ENCODE measurements at places on chromosomes 1 and 21.

GRCh38 chr21:33890187-33890586, 25.4 kb downstream of the ATP5PO start:
- H3K27me3 ChIP-seq: peaks cover 15% of the 10 kb centered on the region
- no peak for DNase-seq
- no peaks in the 10 kb centered on the region for H3K36me3 ChIP-seq
- no peak overlapping the region for H3K27ac ChIP-seq
- H3K4me3 ChIP-seq: no peak overlapping the region

- no peak overlapping the region for H3K4me3 ChIP-seq
- H3K4me1 ChIP-seq: peaks cover 6% of the 10 kb centered on the region
- peaks cover 4% of the 10 kb centered on the region for H3K27me3 ChIP-seq
These were observed 42.2 kb upstream of the COL18A1 start for GRCh38 chr21:45362748-45363145.

DNA sequence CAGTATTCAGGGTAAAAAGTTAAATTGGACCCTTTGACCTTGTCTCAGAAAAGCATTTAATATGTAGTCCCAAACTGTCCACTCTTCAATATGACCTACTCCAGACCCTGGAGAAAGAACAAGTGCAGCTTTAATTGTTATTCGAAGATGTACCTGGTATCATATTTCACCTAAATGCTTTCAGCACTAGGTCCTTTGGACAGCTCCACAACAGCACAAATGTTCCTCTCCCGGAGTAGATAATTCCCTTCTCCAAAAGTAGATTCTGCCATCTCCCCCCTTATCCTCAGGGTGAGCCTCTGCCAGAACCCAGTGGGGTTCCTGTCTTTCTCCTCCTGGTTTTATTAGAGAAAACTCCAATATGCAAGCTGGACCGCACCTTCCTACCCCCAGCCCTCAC, 104.5 kb upstream of the AJAP1 start:
- H3K4me1 ChIP-seq: no peaks in the 10 kb centered on the region
- H3K27ac ChIP-seq: no peak overlapping the region
- H3K27me3 ChIP-seq: no peaks in the 10 kb centered on the region
- DNase-seq: no peak

- no peaks in the 10 kb centered on the region for H3K4me1 ChIP-seq
- H3K27ac ChIP-seq: no peak overlapping the region
- peaks cover 3% of the 10 kb centered on the region for H3K27me3 ChIP-seq
- no peaks in the 10 kb centered on the region for H3K36me3 ChIP-seq
- no peak for DNase-seq
- H3K4me3 ChIP-seq: no peak overlapping the region
These were observed 160.7 kb upstream of the POU3F1 start for GRCh38 chr1:38207275-38207674.

GRCh38 chr1:116359060-116359830, 13.8 kb upstream of the ATP1A1 start:
- DNase-seq: no peak
- no peaks in the 10 kb centered on the region for H3K36me3 ChIP-seq
- H3K27ac ChIP-seq: no peak overlapping the region
- H3K4me1 ChIP-seq: peaks cover 2% of the 10 kb centered on the region
- H3K4me3 ChIP-seq: no peak overlapping the region
- peaks cover 21% of the 10 kb centered on the region for H3K27me3 ChIP-seq

GRCh38 chr1:80657044-80657643, 1143.6 kb upstream of the ADGRL2 start:
- no peak overlapping the region for H3K4me3 ChIP-seq
- H3K4me1 ChIP-seq: no peaks in the 10 kb centered on the region
- no peaks in the 10 kb centered on the region for H3K27me3 ChIP-seq

DNA sequence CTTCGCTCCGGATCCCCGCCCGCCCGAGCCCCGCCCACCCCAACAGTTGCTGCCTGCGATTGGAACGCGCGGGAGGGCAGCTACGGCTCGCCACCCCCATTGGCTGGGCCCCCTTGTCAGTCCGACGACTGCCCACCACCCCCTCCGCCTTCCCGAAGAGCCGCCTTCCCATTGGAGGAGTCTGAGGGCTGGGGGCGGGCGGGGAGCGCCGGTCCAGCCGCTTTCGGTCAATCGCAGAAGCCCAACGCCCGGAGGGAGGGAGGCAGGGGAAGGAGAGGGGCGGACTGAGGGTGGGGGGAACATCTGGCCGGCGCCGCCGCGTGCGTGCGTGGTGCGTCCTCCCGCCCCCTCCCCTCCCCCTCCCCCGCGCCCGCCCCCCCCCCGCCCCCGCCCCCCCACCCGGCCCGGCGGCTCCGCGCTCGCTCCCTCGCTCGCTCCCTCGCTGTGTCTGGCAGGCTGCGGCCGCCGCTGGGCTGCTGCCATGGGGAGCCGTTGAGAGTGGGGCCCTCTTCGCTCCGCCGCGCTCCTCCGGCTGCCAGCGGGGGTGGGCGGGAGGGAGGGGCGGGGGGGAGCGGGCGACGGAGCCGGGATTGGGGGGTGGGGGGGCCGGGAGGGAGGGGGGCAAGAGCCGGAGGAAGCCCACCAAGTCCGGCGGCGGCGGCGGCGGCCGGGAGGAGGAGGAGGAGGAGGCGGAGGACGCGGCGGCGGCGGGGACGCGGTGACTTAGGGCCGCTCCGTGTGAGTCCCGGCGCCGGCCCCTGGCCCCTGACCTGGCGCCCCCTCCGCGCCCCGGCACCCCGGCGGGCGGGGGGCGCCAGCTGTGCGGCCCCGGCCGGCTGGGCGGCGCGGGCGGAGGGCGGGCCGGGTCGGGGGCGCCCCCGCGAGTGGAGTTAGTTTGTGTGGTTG, 2.6 kb upstream of the ZBTB18 start:
- peak overlapping the region; percentile 95 for H3K4me3 ChIP-seq
- H3K27ac ChIP-seq: peak overlapping the region; percentile 12
- H3K27me3 ChIP-seq: peaks cover 48% of the 10 kb centered on the region
- peak; percentile 94 for DNase-seq

- H3K4me3 ChIP-seq: no peak overlapping the region
- peak overlapping the region; percentile 40 for H3K27ac ChIP-seq
- no peaks in the 10 kb centered on the region for H3K27me3 ChIP-seq
These were observed 8.7 kb downstream of the TMPRSS3 start for GRCh38 chr21:42387164-42387563.

DNA sequence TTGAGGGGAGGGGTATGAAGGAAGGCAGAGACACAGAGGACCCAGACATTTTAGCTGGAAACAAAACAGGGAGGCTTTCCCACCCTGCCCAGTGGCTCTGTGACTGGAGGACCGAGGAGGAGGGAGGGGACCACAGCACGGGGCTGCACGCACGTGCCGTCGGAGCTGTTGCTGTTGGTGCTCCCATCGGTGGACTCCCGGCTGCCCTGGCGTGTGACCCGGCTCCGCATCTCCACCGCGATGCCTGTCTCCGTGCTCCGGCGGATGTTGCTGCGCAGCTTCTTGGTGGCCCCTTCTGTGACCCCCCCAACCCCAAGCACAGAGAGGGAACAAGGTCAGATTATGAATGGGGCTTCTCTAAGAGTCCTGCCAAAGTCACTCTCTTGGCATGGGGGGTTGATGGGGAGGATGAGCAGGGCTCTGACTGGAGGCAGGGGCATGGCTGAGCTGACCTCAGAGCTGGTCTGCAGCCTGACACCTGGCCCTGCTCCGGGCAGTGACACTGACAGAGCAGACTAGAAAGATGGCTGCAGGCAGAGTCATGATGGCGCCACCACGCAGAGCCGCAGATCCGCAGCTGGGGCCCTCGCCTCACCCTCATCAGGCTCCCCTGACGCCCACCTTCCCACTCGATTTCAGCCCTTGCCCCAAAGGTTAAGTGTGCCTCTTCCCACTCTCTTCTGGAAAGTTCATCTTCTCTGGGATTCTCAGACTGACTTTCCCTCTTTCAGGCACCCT, 29.6 kb downstream of the RIMS3 start:
- H3K36me3 ChIP-seq: no peaks in the 10 kb centered on the region
- H3K4me1 ChIP-seq: peaks cover 5% of the 10 kb centered on the region
- DNase-seq: no peak
- H3K27me3 ChIP-seq: peaks cover 2% of the 10 kb centered on the region
- H3K4me3 ChIP-seq: no peak overlapping the region

GRCh38 chr1:205542367-205542766, 37.9 kb downstream of the CDK18 start:
- no peak overlapping the region for H3K27ac ChIP-seq
- H3K4me1 ChIP-seq: peaks cover 5% of the 10 kb centered on the region
- H3K27me3 ChIP-seq: peaks cover 21% of the 10 kb centered on the region

DNA sequence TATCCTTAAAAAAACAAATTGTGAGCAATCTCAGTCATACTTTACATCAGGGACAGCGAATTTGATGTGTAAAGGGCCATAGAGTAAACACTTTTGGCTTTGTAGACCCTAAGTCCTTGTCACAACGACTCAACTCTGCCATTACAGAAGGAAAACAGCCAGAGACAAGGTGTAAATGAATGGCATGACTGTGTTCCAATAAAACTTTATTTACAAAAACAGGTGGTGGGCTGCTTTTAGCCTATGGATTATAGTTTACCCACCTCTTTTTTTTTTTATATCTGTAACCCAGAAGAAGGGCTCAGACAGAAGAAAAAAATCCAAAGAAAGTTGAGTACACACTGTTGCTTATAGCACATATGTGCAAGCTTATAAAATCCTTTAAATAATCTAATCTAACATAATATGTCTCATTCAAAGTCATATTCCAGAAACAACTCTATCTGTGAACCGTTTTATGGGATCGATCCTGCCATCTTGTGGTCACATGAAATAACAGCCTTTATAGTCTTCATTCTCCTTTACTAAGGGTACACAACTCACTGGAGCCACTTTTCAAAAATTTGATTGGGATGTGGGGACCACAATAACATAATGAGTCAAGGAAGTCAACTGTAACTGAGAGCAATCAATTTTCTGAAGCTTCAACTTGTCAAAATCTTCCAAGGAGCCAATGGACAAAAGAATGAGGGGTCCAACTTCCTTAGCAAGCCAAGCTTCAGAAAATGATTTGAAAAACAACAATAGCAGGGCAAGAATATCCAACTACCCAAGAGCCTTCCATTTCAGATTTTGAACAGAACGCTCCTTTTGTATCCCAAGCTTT, 142.2 kb upstream of the KRTAP19-8 start:
- H3K4me3 ChIP-seq: peak overlapping the region; percentile 93
- H3K27ac ChIP-seq: peak overlapping the region; percentile 99
- DNase-seq: no peak
- H3K4me1 ChIP-seq: peaks cover 62% of the 10 kb centered on the region
- peaks cover 76% of the 10 kb centered on the region for H3K36me3 ChIP-seq

DNA sequence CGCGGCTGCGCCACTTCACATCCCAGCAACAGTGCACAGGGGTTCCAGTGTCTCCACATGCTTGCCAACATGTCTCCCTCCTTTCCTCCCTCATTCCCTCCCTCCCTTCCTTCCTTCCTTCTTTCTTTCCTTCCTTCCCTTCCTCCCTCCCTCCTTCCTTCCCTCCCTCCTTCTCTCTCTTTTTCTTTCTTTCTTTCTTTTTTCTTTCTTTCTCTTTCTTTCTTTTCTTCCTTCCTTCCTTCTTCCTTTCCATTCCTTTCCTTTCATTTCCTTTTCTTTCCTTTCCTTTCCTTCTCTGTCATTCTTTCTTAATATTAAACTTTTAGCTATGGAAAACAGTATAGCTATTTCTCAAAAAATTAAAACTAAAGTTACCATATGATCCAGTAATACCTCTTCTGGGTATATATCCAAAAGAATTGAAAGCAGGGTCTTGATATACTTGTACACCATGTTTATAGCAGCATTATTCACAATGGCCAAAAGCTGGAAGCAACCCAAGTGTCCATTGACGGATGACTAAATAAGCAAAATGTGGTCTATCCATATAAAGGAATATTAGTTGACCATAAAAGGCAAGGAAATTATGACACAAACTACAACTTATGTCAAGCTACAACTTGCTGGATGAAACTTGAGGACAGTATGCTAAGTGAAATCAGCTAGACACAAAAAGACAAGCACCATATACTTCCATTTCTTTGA, 55.0 kb upstream of the TLR5 start:
- no peaks in the 10 kb centered on the region for H3K36me3 ChIP-seq
- peaks cover 9% of the 10 kb centered on the region for H3K4me1 ChIP-seq
- no peak overlapping the region for H3K4me3 ChIP-seq
- H3K27me3 ChIP-seq: peaks cover 14% of the 10 kb centered on the region

- no peaks in the 10 kb centered on the region for H3K4me1 ChIP-seq
- H3K4me3 ChIP-seq: no peak overlapping the region
- H3K27me3 ChIP-seq: no peaks in the 10 kb centered on the region
These were observed 47.9 kb upstream of the NUF2 start for GRCh38 chr1:163273766-163274441.

- no peak overlapping the region for H3K4me3 ChIP-seq
- H3K4me1 ChIP-seq: peaks cover 49% of the 10 kb centered on the region
- no peak overlapping the region for H3K27ac ChIP-seq
- no peaks in the 10 kb centered on the region for H3K27me3 ChIP-seq
- DNase-seq: no peak
These were observed 60.1 kb downstream of the CD34 start for GRCh38 chr1:207850621-207851407.

- no peak overlapping the region for H3K27ac ChIP-seq
- DNase-seq: no peak
- H3K27me3 ChIP-seq: no peaks in the 10 kb centered on the region
- peaks cover 7% of the 10 kb centered on the region for H3K4me1 ChIP-seq
- no peak overlapping the region for H3K4me3 ChIP-seq
- H3K36me3 ChIP-seq: peaks cover 33% of the 10 kb centered on the region
These were observed 16.6 kb downstream of the STX12 start for GRCh38 chr1:27789540-27790041.

DNA sequence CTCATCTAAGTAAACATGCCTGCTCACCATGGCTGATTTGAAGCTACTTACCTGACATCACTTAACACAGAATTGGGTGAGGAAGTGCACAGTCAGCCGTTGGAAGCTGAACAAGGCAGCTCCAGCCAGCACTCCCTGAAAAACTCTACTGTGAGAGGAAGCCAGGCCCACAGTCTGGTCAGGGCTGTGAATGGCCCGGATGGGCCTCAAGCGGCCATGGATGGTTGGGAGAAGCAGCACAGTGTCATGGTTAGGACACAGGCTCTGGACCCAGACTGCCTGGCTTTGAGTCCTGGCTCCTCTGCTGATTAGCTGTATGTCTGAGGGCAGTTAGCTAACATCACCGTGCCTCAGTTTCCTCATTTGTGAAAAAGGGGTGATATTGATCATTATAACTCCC, 267.8 kb downstream of the GRIK3 start:
- no peak overlapping the region for H3K27ac ChIP-seq
- no peak for DNase-seq

DNA sequence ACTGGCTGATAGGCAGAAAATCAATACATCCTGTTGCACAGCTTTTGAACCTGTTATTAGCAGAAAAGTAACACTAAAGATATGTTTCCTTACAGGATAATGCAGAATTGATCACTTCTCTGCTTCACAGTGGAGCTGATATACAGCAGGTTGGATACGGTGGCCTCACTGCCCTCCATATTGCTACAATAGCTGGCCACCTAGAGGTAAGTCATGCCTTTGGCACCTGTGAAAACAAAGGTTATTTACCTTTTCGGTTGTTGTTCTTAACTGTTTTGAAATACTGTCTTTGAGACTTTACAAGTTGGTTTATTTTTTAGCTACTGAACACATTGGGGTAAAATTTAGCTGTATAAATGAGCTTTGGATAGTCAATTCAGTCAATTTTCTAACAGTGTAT, 36.3 kb downstream of the TNNI3K start:
- H3K36me3 ChIP-seq: no peaks in the 10 kb centered on the region
- H3K27me3 ChIP-seq: no peaks in the 10 kb centered on the region
- H3K27ac ChIP-seq: no peak overlapping the region
- DNase-seq: no peak
- H3K4me1 ChIP-seq: no peaks in the 10 kb centered on the region

Data from activated T-helper 2 cell treated with anti-CD3 and anti-CD28 coated beads, Interferon-gamma antibody, Interleukin-2, Interleukin-4, amounts not matched to agents 10 μg/mL and 5 μg/mL and 100 μg/mL, durations not matched to agents 14 hours and 24 hours and 36 hours (primary cell).